ENCODE measurements at places on chromosomes 3 and 15.

GRCh38 chr3:161395115-161396012 lies 24.0 kb upstream of the SPTSSB start:
- no peak for DNase-seq

DNA sequence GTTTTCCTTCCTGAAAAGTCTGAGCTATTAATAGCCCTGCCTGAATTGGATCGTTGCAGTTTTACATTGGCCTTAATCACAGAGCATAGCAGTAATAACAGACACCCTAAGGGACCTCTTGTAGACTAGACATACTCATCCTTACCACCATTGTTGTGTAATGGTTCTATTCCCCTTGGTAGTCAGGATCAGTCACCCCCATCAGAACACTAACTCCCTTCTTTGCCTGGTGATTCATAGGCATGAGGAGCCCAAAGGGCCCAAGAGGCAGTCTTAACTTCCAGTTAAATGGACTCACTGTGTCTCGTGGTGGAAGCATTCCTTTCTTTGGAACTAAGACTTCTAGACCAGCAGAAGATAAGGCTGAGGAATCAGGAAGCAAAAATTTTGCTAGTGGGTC lies 20.2 kb downstream of the CGGBP1 start:
- DNase-seq, result no peak

GRCh38 chr3:94106268-94106667 lies 43.4 kb downstream of the NSUN3 start:
- DNase-seq, result no peak

DNA sequence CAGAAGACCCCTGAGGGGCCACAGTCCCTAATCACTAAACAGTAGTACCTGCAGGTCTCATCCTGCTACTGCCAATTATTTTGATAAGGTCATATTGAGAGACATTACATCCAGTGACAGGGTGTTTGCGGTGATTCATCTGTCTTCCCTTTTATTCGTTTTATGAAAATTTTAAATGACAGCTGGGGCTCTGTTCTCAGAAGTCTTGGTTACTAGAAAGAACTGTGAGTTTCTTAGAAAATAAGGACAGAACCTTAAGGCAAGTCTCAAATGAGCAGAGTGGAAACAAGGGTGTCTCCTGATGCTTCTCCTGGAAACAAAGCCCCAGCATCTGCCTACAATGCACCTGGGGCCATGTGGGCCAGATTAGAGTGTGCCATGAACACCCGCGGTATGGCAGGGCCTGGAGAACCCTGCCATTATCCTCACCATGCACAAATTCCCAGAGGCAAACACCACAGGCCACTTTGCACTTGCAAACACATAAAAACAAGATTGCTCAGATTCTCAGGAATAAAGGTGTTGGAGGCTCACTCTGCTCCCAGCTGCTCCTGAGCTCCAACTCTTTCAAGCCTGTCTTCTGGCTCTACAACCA lies 66.3 kb upstream of the IQSEC1 start:
- no peak for DNase-seq

GRCh38 chr15:66795851-66796250 lies 93.8 kb downstream of the SMAD6 start:
- DNase-seq, result no peak

DNA sequence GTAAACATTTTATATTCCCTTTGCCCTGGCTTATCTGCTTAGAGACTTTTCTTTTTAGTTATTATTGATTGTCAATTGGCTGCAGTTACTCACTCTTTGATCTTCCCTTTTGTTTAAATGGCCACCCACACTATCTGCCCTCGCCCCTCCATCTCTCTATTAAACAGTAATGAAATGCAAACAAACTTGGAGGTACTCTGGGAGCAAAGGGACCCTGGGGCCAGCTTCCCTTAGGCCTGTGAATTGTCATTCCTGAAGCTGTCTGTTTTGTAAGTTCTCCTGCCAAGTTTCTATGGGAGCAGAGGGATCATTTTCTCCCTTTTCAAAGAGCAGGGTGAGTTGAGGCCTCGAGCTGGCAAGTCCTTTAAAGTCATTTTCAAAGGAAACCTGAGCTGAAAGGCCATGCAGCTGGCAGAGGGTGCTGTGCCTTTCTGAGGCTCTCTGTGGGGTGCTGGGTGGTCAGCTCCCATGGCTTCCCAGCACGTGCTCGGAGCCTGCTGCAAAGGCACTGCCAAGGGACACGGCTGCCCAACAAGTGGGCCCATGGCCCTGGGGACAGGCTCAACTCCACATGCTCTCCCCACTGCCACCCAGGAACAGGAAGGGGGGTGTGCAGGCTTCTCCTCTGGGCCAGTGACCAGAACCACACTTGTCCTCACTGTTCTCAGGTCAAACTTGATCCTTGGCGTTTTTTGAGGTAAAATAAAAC lies 17.4 kb upstream of the RTP2 start:
- no peak for DNase-seq

GRCh38 chr3:41199866-41200668 lies 762 bp downstream of the CTNNB1 start:
- peak; percentile 53 for DNase-seq

- DNase-seq, result no peak
Observed at GRCh38 chr3:183254487-183255347, 1.7 kb downstream of the B3GNT5 start.

DNA sequence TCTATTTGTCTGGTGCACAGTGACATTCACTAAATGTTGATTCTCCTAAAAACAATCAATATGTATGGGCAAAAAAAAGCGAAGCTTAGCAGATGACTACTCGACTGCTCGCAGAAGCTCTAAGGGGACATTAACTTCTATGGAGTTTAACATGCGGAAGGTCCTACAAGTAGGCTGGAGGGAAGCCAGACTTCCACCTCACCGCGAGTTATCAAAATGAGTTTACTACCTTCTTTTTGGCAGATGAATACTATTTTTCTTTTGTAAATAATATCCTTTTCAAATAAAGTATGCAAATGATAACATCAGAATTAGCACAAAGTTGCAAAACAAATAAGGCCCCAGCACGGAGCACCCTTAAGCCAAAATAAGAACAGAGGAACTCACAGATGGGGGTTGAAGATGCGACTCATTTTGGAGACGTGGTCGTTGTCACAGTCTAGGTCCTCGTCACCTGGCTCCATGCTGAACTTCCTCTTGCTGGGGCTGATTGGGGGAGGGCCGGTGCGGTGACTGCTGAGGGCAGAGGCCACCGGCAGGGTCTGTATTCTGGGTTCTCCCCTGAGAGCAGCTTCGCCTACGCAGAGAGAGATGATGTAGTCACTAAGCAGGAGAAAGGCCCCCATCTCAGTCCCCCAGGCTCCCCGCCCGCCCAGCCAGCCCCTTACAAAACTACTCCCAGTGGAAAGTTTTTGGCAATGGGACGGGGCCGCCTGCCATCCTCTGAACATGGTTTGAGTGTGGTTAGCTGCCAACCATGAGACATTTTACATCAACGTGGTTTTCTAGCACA lies 42.1 kb downstream of the VGLL4 start:
- DNase-seq, result no peak

GRCh38 chr15:96767703-96768434 lies 437.4 kb downstream of the NR2F2 start:
- no peak for DNase-seq

DNA sequence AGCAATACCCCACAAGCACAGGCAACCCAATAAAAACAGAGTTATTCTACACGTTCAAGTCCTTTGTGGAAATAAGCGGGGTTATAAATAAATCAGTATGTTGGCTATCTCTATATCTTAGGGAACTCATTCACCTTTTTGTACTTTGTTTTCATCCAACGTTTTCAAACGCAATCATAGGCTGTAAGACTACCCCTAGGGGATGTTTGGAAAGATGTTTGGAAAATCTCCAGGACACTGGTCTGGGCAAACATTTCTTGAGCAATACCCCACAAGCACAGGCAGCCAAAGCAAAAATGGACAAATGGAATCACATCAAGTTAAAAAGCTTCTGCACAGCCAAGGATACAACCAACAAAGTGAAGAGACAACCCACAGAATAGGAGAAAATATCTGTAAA lies 70.1 kb downstream of the CLDN11 start:
- peak; percentile 51 for DNase-seq

- DNase-seq, result no peak
Observed at GRCh38 chr3:160686955-160687535, 10.1 kb downstream of the ARL14 start.

DNA sequence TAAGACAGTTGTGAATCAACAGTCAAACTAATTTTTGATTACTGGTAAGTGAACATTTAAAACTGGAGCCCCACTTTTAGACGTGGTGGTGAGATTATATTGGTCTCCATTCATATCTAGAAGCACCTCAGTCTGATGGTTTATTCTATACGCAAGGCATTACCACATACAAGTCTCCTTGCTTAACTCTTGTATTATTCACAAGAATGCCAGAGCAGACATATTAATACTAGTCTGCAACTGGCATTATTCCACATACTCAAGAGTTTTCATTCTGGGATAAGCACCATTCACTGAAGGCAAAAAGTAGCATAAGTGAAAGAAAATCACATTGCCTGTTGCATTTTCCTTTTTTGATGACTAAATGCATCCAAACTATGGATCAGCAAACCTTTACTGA lies 36.9 kb upstream of the MEIS2 start:
- no peak for DNase-seq

DNA sequence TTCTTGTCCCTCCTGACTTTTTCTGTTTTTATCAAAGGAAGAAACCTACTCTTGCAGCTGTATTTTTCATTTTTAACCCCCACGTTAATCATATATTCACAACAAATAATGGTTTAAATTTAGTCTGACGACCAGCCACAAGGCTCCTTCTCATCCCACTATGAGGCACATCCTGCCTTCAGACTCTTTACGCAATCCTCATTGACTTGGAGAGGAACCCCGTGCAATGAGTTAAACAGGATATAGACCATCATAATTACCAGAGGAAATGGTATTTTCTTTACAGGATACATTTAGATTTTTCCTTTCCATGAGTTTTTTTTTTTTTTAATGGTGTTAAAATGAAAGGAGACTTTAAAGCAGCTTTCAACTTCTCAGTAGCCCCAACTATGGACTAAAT lies 68.5 kb downstream of the WWTR1 start:
- no peak for DNase-seq

- DNase-seq, result no peak
Observed at GRCh38 chr3:21466476-21466875, 284.5 kb downstream of the ZNF385D start.

DNA sequence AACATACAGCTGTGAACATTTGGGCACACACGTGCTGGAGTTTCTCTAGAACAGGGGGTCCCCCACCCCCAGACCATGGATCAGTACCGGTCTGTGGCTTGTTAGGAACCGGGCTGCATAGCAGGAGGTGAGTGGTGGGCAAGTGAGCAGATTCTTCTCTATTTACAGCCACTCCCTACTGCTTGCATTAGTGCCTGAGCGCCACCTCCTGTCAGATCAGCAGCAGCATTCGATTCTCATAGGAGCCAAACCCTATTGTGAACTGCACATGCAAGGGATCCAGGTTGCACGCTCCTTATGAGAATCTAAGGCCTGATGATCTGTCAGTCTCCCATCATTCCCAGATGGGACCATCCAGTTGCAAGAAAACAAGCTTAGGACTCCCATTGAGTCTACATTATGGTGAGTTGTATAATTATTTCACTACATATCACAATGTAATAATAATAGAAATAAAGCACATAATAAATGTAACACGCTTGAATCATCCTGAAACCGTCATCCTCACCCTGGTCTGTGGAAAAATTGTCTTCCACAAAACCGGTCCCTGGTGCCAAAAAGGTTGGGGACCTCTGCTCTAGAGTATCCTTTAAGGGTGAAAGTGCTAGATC lies 25.8 kb downstream of the CHRM5 start:
- no peak for DNase-seq

DNA sequence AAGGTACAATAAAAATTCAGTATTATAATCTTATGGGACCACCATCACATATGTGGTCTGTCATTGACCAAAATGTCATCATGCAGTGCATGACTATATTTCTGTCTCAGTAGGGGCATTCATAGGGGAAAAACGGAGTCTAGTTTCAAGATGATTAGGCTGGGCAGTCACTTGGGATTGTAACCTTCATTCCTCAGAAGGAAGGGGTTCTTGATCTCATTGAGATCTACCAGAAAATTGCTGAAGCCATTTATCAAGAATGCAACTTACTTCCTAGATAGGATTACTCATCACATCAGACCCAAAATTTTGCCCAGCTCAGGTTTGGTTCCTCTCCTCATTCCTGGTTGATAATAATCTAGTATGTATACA lies 37.3 kb downstream of the BTD start:
- DNase-seq, result no peak

DNA sequence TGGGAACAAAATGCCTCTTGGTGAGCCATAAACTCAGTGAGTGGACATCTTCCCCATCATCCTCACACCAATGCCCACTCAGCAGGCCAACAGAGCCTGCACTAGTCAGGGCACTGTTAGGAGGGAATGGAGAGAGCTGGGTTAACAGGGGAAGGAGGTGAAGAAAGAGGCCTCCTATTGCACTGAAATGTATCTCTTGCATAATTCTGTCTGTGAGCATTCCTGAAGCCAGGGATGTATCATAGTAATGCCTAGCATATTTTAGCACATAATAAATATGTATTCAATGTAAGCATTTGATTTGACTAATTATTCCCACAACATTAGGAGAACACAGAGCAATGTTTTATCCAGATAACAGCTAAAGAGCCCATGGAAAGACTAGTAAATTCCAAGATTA lies 81.2 kb downstream of the ANO10 start:
- no peak for DNase-seq

GRCh38 chr3:2706144-2706835 lies 403.9 kb downstream of the IL5RA start:
- DNase-seq, result no peak

DNA sequence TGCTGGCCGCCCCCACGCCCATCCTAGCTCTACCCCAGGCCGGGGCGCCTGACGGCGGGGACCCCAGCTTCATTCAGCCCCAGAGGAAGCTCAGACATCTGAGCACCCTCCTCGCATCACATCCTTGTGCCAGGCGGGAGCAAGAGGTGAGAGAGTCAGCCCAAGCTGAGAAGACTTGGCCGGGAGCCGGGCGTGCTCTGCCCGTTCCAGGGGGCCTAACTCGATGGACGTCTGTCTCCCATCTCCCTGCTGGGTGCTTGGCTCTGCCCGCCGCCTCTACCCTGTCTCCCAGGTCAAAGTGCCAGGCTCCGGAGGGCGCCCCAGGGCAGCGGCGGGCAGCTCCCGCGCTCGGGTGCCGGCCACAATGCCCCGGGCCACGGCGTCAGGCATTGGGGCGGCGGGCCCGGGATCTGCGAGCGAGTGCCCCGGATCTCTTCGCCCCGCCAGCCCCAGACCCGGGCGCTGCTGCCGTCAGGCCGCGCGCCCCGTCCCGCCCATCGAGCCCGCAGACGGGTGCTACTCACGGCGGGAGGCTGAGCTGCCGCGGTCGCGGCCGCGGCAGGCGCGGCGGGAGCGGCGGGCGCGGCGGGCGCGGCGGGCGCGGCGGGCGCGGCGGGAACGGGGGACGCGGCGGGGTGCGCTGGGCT lies 388 bp downstream of the DAPK2 start:
- DNase-seq, result no peak

GRCh38 chr15:63986185-63986680 lies 60.1 kb downstream of the DAPK2 start:
- DNase-seq, result no peak

DNA sequence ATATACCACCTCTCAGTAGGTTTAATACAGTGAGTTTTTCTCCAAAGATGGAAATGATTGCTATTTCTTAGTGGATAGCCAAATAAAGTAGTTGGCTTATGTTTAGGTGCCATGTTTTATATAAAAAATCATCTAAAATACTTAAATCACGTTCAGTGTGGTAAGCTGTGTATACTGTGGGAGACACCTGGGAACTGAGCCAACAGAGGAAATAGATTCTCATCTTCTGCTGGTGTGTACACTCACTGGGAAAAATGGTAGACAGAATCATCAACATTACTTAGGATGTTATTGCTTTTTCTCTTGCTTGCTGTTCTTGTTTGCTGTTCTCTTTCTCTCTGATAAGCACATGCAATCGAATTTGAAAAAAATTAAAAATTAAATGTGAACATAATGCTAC lies 112.6 kb upstream of the MB21D2 start:
- no peak for DNase-seq
